ENCODE measurements at places on chromosomes 2 and 18.

DNA sequence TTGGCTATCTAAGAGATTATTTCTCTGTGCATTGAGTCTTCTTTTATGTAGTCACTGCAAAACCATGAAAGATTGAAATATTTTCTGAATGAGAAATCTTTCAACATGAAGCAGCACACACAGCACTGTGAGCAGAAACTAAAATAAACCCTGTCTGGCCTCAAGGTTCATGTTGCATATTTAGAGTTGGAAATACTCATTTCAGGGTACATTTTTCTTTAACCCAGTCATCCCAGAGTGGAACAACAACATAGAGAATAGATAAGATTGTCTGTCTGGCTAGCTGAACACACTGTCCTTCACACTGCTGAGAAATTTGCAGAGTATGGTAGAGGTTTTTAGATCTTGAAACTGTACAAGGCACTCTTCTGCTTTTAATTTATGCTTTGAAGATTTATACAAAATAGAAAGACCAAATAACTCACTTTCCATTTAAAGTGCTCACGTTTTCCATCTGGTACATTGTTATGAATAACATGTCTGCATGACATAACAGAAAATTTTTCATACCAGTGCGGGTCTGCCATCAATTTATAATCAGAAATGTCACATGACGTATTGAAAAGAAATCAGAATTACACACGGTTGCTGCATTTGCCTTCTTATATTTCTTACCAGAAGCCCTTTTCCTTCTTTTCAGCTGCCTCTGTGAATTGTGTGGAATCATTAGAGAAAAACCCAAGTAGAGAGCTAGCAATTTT is 25.0 kb upstream of the FN1 start:
- DNase-seq, result no peak

- DNase-seq, result no peak
Measured at GRCh38 chr18:3455907-3456685, 6.1 kb downstream of the TGIF1 start.

DNA sequence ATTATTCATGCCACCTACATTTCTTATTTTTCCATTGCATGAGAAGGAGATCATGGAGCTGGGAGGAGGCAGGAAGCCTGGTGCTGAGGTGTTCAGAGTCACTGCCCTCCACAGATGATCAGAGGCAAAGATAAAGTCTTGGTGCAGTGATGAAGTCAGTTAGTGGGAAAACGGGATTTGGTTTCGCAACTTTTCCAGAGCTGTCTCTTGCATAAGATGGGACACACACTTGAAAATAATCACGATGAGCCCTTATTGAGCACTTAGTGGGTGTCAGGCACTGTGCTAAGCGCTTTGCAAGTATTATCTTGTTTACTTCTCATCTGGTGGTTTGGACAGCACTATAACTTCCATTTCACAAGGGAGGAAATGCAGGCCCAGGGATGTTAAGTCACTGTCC is 222.1 kb upstream of the SMAD2 start:
- DNase-seq, result no peak

DNA sequence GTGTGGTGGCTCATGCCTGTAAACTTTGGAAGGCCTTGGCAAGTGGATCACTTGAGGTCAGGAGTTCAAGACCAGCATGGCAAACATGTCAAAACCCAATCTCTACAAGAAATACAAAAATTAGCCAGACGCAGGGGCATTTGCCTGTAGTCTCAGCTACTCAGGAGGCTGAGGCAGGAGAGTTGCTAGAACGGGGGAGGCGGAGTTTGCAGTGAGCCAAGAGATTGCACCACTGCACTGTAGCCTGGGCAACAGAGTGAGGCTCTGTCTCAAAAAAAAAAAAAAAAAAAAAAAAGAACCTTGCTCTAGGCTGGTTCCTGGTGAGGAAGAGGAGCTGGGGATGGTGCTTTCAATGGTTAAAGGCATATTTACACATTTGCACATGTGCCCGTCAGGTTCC is 129.4 kb downstream of the LYPD6B start:
- DNase-seq, result no peak

GRCh38 chr2:136395582-136395981 is 277.6 kb upstream of the CXCR4 start:
- no peak for DNase-seq

DNA sequence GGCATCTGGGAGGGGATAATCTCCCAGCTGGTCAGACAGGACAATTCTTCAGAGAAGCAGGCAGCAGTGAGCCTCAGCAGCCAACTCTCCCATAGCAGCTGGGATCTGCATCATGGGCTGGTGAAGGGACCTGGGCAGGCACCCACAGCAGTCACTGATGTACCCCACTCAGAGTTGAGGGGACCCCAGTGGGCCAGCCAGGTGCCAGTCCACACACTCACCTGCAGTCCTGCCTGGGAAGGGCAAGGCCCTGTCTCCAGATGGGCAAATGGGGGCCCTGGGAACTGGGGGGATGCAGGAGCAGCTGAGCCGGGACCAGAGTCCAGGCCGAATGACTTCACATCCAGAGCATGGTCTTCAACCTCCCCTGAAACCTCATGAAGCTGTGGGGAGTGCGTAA is 170.4 kb downstream of the ZFP36L2 start:
- DNase-seq, result no peak

DNA sequence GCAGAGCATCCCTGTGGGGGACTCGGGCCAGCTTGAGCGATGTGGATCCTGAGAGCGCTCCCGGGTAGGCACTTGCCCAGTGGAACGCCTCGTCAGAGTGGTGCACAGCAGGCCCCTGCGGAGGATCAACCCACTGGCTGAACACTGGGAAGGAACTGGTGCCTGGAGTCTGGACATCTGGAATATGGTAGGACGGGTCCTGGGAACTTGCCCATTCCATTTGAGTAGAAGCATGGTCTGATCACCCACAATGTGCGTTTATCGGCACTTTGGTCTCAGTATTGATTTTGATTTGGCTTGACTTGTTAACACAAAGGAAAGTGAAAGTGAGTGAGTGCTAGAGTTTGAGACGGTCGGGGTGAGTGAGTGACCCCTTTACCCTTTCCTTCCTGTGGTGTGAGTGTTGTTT is 1336.2 kb upstream of the CHAC2 start:
- DNase-seq, result no peak

GRCh38 chr2:96145036-96145847 is at the start of gene DUSP2:
DUSP2 (minus strand) TSS chr2:96145440; CDS start chr2:96145354, 86 bp downstream.
- DNase-seq, result peak; percentile 94

DNA sequence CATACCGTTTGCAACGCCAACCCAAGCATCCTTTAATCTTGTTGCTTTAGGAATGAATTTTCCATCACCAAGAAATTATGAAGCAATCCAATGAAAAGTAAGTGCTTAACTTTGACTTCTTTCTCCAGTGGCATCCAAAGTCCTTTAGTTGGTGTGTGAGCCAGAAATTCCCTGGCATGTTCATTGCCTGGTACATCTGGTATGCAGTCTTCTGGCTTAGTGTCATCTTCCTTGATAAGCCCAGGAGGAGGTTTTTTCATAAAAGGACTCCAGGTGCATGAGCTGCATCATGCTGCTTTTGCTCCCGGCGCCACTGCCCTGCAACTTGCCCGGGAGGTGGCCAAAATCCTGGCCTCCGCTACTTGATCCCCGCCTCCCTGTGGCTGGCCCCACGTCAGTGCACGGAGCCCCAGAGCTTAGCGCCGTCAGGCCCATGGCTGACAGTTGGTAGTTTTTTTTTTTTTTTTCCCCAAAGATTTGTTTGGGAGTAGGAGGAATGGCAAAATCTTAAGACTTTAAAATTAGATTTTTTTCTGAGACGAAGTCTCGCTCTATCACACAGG is 58.7 kb downstream of the PUM2 start:
- no peak for DNase-seq
